ENCODE measurements at places on chromosomes 4 and X.

- no peak for DNase-seq
Observed at GRCh38 chr4:147057611-147058190, 112.0 kb upstream of the TTC29 start.

DNA sequence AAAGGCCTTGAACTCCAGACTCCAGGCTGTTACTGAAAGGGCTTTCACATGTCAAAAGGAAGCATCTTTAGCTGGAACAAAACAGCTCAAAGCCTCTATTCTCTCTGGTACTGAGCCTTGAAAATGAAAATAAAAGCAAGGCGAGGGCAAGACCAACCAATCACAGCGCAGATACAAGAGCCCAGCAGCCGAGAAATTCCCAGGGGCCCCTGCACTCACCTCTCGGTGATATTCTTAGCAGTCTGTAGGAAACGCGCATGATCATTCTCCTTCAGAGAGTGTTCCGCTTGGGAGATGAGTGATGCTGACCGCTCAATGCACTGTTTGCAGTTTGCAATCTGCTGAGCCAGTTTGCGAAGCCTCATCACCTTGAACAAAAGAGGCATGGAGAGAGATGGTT is 138.1 kb downstream of the MID1 start:
- DNase-seq = no peak

DNA sequence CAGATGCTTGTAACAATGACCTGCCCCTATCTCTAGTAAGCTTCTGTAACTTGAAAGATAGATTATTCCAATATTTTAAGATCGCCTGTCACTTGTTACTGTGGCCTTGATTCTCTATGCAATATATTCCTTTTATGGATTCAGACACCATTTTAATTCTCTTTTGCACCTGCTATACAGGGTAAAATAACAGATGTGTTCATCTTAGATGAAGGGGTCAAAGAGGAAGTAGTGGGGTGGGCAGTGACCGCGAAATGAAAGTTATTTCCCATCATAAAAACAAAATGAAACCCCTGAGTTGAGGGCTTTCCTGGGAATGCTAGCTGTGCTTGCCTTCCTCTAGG is 175.9 kb downstream of the TSPAN5 start:
- DNase-seq = no peak

GRCh38 chrX:48573690-48574269 is 504 bp upstream of the RBM3 start:
- no peak for DNase-seq

DNA sequence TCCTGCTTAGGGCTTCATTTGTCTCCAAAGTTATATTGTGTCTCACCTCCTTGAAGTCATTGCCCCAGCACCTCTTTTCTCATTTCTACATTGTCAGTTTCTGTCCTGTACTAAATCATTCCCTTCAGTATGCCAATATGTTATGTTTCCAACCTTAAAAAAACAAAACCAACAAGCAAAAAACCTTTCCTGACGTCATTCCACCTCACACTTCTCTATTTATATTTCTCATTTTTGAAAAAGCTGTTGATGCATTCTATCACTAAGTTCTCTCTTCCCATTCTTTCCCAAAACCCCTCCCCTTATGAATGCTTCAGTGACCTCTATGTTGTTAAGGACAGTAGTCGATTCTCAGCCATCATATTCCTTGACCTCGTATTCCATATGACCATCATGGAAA is 98.7 kb upstream of the ARHGAP24 start:
- DNase-seq = no peak

GRCh38 chr4:140088323-140088967 is 65.5 kb downstream of the MAML3 start:
- DNase-seq = no peak

DNA sequence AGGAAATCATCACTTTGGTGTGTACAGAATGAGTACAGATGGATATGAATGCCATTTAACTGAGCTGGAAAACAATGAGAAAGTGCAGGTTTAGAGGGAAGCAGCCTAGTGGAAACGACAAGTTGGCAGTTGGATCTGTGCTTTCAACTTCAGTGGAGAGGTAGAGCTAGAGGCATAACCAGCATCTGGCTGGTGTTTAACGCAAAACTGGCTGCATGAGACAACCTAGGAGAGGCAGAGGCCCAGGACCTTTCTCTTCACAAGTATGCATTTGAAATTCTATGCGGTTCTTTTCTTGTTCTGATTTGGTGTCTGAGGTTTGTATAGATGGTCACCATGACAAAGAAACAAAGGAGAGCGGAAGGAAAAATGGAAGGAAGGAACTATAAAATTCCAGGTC is 63.1 kb downstream of the ANXA5 start:
- DNase-seq = no peak

- DNase-seq = no peak
Observed at GRCh38 chrX:140090800-140091124, 125.4 kb upstream of the CXorf66 start.

DNA sequence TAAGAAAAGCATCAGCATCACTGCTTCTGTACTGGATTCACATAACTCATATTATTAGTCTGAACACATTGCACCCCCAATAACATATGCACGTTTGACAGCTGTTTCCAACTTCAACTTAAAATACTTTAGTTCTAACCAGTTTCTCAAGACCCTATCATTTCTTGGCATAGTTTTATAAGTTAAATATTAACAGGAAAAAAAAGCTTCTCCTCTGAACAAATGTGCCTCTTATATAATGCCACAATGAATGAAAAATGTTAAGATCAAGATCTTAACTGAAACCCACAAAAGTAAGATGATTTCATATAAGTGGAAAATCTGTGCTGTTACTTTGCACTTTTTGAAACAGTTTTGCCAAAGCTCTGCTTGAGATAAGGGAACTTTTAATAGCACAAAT is 652.8 kb upstream of the FAM241A start:
- DNase-seq = no peak

DNA sequence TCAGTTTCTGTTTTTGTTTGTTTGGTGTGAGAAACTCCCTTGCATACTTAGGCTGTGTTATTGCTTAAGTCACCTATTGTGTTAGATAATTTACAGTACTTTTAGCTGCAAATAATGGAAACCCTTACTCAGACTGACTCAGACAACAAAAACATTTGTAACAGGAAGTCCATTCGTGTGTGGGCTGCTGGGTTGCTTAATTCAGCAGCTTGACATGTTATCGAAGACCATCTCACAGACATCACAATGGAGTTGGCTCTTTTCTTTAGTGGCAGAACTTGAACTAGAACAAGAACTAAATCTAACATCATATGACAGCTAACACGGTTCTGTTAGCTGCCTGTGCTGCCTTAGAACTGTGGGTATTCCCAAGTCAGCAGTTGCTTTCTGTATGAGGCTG is 9.9 kb upstream of the GABRE start:
- no peak for DNase-seq

DNA sequence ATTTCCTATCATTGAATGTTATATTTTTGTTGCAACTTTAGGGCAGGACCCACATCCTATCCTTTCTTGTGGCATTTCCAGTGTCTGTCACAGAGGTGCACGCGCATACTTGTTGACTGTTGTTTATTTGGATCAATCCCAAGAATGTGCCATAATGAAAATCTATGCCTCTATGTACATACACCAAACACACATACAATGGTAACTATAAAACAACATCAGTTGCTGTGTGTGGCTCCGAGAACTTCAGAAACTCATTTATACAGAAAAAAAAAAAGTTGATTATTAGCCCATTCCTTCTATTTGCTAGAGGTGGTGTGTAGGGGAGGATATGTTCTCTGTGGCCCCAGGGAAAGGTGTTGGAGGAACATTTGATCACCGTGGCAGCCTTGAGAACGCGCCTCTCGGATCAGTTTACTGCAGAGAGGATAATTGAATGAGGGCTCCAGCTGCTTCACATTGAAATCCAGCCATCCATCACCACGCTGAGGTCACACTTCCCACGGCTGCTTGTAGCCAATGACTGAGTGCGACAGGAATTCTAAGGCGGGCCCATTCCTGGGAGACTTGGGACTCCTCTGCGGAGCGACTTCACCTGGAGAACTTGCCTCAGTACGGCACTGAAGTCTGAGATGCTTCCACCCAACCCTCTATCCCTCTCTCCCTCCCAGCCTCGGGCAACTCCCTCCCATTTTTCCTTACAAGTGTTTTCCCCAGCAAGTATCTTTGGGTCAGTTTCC is 19.5 kb downstream of the SMPX start:
- no peak for DNase-seq
